Right renal pelvis (tissue), 4 donors: ENCODE measurements at places on chromosomes 16 and 17.

DNA sequence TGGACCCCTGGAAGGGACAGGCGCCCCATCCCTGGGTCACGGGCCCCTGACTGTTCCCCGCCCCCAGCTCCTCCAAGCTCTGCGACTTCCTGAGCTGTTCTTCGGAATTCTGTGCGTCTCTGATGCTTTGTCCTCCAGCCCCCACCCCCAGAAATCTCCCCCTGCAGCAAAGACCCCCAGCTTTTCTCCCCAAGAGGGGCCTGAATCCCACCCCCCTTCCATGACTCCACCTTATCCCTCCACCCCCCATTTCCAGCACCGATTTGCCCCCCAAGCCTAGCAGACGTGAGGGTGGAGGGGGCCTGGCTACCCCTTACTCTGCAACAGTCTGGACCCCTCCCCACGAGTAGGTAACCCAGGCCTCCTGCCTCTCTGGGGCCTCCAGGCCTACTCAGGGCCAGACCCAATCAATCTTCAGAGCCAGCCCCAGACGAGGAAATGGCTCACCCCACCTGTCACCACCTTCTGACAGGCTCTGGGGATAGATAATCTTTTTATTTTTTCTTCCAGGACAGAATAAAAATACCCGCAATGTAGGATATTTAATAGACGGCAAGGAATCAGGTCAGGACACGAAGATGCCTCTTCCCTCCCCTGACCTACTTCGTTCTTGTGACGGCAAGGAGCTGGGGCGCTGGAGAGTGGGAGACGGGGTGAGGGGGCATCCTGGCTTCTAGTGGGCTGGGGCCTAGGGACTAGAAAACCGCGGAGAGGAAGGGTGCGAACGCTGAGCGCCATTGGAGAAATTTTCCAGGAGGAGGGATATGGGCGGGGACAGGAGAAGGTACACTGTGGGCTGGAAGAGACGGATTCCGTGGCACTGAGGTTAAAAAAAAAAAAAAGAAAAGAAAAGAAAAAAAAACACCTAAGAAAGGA, 744 bp upstream of the PLXDC1 start:
- no peak for DNase-seq

DNA sequence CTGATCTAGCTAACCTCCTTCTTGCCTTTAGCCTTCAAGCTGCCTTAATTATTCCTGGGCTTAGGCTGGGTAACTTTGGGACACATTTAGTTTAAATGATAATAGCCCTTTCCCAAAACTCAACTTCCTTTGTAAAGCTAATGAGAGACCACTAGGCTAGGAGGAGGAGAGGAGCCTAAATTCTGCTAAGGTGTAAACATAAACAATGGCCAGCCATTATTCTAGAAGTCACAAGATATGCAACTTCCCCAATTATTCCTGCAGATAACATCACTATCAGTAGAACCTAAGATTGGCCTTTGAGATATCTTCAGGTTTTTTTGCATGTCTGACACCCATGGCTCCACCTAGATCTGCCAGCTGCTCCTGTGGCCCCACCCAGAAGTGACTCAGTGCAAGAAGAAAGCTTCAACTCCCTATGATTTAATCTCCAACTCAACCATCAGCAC, 131.2 kb upstream of the FAM20A start:
- no peak for DNase-seq

GRCh38 chr17:41919165-41919817, 540 bp upstream of the ACLY start:
- no peak for DNase-seq

GRCh38 chr16:67017810-67018488, 11.0 kb upstream of the CBFB start:
- no peak for DNase-seq

DNA sequence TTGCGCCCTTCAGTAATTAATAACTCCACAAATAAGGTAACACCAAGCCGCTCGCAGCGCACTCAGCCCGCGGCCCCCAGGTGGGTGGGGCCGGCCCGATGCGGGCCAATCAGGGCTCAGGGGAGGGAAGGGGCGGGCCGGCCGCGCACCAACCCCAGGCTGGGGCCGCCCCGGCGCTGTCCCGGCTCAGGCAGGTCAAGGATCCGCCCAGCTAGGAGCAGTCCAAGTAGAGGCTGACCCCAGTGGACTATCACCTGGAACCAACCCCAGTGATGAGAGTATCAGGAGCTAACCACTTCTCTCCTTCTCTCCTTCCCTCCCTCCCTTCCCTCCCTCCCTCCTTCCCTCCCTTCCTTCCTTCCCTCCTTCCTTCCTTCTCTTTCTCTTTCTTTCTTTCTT, 110.8 kb downstream of the C16orf78 start:
- DNase-seq: peak; percentile 25

GRCh38 chr17:74077231-74077630, 126.2 kb upstream of the RPL38 start:
- no peak for DNase-seq

GRCh38 chr16:57331355-57331754, 27.2 kb upstream of the CCL22 start:
- DNase-seq: no peak

- no peak for DNase-seq
Measured at GRCh38 chr16:55571191-55571897, 4.9 kb downstream of the CAPNS2 start.

DNA sequence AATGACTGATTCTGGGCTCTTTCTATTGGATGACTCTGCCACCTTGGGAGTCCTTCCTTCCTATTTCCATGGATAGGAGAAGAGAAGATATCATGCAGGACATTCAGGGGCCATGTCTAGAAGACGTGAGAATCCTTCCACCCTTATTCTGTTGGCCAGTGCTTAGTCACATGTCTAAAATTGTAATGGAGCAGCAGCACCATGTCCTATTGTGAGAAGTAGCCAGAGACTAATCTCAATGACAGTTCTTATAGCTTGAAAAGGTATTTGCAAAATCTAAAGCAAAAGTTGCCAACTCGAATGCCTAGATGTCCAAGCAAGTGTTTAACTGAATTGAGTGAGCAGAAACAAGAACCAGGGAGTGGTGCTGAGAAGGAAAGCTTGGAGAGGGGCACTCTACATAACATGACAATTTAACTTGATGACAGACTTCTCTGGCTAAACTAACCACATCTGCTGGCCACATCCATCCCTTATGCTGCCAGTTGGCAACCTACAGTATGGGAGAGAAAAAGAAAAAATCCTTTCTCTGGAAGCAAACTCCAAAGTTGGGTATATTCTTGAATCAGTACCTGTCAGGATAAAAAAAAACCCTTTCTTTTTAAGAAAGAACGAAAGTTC, 225.7 kb downstream of the CDH13 start:
- DNase-seq: no peak

GRCh38 chr17:42629411-42630009, 20.0 kb downstream of the TUBG1 start:
- DNase-seq: no peak

GRCh38 chr16:19239511-19240155, 45.9 kb upstream of the CLEC19A start:
- no peak for DNase-seq

DNA sequence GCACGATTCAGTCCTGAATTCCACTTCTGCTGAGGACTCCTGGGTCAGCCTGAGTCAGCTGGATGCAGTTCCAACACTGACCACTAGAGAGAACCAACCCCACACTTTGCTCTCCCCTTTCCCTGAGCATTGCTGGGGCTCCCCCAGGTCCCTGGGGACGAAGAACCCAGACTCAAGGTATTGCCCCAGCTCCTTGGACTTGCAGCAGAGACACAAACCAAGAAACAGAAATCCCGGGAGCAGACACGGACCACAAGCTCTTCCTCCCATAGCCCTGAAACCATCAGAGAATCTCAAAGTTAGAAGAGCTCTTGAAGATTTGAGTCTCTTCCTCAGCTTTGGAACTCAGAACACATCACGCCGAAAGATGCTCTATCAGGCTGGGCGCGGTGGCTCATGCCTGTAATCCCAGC, 678 bp upstream of the GH1 start:
- DNase-seq: peak; percentile 30

DNA sequence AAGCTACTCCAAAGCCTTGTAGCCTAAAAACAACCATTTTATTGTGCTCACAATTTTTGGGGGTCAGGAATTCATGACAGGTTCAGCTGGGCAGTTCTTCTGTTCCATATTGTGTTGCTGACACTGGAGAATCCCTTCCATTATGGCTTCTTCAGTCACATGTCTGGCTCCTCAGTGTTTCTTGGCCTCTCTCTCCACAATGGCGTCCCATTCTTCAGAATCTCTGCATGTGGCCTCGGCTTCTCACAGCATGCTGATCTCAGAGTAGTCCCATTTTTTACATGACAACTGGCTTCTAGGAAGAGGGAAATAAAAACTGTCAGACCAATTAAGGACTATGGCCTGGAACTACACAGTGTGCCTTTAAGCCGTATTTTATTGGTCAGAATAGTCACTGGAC, 49.7 kb downstream of the NF1 start:
- no peak for DNase-seq

GRCh38 chr17:5902181-5903140, 167.7 kb upstream of the WSCD1 start:
- DNase-seq: no peak

GRCh38 chr17:6365200-6365943, 69.5 kb downstream of the AIPL1 start:
- no peak for DNase-seq

DNA sequence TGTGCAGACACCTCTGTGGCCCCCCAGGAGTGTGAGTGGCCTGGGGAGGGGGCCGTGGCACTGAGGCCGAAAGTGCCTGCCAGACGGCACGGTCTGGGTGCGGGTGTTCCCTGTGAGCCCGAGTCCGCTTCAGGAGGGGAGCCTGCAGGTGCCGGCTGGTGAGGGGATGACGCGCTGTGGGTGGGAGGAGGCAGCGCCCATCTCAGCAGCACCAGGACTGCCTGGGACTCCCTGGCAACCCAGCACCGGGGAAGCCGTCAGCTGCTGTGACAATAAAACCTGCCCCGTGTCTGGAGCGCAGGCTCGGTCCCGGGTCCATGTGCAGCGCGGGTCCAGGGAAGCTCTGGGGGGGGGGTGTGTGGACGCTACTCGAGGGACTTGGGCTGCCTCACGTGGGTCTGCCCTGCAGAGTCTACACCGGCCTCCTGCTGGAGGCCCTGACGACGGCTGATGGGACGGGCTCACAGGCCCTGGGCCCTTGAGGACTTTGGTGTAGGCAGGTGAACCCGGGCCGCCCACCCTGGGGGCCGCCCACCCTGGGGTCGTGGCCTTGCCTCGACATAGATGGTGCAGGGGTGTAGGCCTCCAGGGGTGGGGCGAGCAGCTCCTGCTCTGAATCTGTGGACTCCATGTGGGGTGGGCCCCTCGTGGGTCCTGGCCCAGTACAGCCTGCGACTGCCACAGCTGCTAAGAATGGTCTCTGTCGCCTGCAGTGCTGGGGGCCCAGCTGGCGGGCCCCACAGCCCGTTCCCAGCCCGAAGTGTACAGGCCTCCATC, 5.9 kb upstream of the RAB40C start:
- no peak for DNase-seq
